ENCODE measurements at places on chromosomes 4 and X. TPM values are rescaled to one million over a fixed set of nuclear protein-coding genes. Genes with fewer than 3 reads are reported as not detected.

Gene COL4A5
- 29.4 TPM for total RNA-seq

Gene TMSB15B
- total RNA-seq: 0.39 TPM

Gene GAGE12D
- not detected for total RNA-seq

Gene TRIM60
- not detected for total RNA-seq

DNA sequence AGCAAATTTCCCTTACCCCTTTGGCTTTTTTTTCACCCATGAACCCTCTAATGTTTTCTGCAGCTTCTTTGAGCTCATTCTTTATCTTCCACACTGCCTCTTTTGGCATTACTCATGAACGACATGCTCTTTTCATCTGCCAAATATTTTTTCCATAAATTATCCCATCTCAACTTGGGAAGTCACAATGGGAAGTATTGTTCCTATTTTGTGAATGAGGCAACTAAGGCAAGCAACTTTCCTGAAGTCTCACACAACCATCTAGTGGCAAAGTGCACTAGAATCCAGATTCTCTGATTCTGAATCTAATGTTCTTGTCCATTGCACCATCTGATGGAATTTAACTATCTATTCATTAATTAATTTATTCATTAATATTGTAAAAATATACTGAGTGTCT is 625 bp downstream of the RTL9 start:
- DNase-seq: no peak

- no peak for DNase-seq
Measured at GRCh38 chrX:24169211-24169610, 19.7 kb downstream of the ZFX start.

DNA sequence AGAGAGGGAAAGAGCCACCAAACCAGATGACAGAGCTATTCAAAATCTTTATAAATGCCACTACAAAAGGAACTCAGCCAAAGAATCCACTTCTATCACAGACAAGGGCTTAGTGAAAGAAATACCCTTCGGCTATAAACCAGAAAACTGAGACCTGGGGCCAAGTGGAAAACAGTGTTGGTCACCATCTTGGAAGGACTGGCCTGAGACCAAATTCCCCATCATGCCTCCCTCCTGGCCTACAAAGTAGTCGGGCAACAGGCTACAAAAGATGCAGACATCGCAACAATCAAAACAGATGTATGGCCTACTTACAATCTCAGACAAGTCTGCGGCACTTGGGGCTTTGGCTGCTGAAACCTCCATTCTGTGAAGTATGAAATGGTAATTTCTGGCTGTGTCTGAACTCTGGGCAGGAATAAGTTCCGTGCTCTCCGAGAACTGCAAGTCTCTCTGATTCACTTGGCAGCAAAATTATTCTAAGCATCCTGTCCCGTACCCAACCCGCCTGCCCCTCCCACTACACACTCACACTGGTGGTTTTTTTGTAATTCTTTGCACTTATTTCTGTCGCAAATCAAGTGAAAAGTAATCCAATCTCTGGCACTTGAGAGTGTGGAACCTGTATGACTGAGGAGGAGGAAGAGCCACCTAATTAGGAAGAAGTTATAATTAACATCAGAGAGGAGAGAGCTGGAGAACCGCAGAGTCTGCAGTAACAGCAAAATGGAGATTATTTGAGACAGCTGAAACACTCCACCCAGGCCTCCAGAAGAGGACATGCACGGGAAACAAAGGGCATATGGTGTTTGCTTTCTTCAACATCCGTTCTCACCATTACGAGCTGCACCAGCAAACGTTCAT is 87.8 kb downstream of the SH3KBP1 start:
- DNase-seq: no peak

DNA sequence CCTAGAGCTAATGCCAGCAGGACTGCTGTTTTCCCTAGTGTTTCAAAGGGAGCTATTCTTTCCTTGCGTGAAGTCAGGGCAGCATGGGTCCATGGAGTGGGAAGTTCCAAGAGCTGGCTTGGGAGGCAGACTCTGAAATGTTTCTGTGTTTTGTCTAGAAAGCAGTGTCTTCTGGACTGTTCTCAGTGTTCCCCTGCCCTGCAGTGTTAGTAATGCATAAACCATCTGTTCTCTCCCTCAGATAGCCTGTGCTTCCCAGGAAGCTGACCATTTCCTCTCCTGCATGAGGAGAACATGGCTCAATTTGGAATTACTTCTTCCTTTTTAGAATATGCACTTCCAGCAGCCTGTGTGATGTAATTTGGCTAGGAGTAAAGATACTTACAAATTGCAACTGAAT is 116.7 kb upstream of the CXCL13 start:
- no peak for DNase-seq

DNA sequence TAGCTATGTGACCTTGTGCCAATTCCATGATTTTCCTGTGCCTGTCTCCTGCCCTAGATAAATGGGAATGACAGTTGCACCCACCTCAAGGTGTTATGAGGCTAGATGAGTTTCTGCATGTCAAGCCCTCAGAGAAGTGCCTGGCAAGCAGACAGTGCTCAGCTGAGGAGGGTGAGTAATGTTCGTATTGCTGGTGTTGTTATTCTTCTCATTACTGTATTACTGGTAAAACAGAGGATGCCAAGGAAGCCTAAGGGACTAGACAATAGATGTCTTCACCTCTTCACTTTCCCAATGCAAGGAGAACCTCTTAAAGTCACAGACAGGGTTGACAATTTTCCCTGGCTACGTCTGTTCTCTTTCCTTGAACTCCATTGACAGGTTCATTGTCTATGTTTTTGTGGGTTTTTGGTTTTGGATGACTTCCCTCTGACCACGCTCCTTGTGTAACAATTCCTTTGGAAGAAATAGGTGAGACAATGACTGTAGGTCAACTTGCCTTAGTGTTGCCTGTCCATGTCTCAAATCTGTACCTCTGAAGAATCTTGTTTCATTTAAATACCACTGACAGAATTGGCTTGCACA is 19.2 kb downstream of the ETDC start:
- DNase-seq: no peak

Data from HCT116 (cell line).